ENCODE measurements at places on chromosomes 2 and 18. TPM values are rescaled to one million over a fixed set of nuclear protein-coding genes. Genes with fewer than 3 reads are reported as not detected.

WNT10A gene
- 0.23 TPM for total RNA-seq

EVX2 gene
- not detected for total RNA-seq

FAP gene
- total RNA-seq: 0.23 TPM

TRIM43 gene
- total RNA-seq: 0.23 TPM

SLC11A1 gene
- 0.35 TPM for total RNA-seq

SCN1A gene
- not detected for total RNA-seq

GPR55 gene
- total RNA-seq: 42.1 TPM

CCBE1 gene
- total RNA-seq: not detected

Measured in activated CD8-positive, alpha-beta memory T cell treated with anti-CD3 and anti-CD28 coated beads, Interleukin-2, amount 10 ng/mL, durations not matched to agents 7 days and 5 days (primary cell).